Testis (tissue), 5 donors: ENCODE measurements at places on chromosomes 2 and 18. TPM values are rescaled to one million over a fixed set of nuclear protein-coding genes. Genes with fewer than 3 reads are reported as not detected.

SALL3 gene
- polyA plus RNA-seq = 1.9 TPM

COL6A3 gene
- 93.1 TPM for polyA plus RNA-seq

MFSD2B gene
- 0.94 TPM for polyA plus RNA-seq

DNA sequence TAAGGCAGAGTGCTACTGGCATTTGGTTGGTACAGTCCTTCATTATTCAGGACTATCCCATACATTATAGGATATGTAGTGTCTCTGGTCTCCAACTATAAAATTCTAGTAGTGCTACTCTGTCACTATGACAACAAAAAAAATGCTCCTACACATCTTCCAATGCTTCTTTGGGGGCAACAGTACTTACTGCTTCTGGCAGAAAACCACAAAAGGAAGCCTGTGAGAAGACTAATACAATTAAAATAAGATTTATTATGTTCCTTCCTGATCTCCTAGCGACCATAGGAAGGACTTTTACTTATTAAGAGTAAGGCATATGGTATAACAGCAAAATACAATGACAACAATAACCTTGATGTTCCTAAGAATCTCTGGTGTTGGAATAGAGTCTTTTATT, 48.4 kb upstream of the CPO start:
- no peak for DNase-seq

CYB5A gene
- polyA plus RNA-seq = 126 TPM
